ENCODE measurements at places on chromosomes 4 and X.

GRCh38 chr4:124931050-124931449, 218.5 kb upstream of the ANKRD50 start:
- no peak for DNase-seq

DNA sequence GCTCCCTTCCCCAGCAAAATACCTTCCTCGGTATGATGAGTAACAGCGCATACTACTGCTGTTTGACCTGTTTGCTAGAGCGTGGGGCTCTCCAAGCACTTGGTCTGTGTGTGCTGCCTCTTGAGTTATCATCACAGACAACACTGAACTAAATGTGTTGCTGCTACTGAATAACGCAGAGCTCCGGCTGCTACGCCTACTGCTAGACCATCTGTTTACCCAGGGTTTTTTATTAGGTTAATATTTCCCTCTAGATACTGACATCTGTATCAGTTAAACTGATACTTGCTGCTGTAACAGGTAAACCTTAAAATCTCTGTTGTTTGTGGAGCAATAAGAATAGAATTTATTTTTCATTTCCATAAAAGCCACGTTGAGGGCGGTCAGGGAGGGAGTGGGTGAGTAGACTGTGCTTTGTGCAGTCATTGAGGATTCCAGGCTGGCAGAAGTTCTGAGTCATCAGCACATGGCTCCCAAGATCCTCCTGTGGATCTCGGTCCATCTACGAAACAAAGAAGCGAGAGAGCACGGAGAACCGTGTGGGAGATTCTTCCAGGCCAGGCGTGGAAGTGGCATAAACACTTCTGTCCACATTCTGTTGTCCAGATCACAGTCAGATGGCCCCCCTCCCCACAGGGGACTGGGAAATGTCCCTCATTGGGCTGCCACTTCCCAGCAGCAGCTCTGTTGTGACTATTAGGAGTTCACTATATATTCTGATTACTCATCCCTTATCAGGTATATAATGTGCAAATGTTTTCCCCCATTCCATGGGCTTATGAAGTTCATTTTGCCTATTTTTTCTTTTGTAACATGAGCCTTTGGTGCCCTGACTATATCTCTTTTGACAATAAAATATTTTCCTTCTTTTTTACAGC, 14.1 kb downstream of the GRK4 start:
- DNase-seq, result no peak

- DNase-seq, result no peak
These were observed 46.4 kb downstream of the NR3C2 start for GRCh38 chr4:148395771-148396170.

DNA sequence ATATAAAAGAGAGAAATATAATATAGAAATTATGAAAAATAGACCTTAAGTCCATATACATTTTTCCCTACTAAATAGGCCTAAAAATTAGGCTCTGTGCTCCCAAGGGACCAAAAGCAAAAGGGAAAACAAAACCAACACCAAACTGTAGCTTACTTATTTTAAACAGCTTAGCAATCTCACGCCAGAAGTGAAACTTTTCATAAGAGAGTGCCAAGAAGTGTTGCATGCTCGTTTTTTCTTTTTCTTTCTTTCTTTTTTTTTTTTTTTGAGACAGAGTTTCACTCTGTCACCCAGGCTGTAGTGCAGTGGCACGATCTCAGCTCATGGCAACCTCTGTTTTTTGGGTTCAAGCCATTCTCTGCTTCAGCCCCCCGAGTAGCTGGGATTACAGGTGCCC, 250.4 kb downstream of the TMA16 start:
- DNase-seq, result no peak

- DNase-seq, result no peak
These were observed 596.3 kb upstream of the TENM3 start for GRCh38 chr4:181646864-181647263.

DNA sequence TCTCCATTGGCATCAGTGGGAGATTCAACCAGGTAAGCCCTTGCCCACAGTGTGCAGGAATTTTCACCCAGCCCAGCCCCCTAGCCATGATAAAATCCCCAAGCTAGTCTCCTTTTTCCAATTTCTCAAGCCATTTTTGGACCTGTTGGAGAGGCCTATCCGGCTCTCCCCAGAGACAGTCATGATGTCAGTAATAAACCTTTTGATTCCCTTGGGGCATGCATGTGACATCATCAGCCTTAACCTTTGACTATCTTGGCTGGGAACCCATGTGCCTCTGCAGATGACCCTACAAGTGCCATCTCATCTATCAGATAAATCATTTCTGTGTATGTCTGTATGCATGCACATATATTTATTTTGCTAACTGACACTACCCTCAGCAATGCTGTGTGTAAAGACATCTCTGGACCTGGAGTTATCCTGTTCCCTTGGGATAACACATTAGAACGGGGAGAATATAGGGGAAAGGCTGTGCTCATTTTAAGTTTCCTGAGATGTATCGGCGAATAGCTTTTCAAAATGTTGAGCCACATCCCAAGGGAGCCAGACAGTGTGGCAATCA, 51.0 kb downstream of the CYTL1 start:
- DNase-seq, result no peak

GRCh38 chrX:153379508-153379907, 21.6 kb downstream of the PNMA6E start:
- no peak for DNase-seq

- no peak for DNase-seq
These were observed 639.8 kb downstream of the DMD start for GRCh38 chrX:32571579-32571978.

- DNase-seq, result no peak
These were observed 41.3 kb upstream of the MTM1 start for GRCh38 chrX:150527108-150527507.

DNA sequence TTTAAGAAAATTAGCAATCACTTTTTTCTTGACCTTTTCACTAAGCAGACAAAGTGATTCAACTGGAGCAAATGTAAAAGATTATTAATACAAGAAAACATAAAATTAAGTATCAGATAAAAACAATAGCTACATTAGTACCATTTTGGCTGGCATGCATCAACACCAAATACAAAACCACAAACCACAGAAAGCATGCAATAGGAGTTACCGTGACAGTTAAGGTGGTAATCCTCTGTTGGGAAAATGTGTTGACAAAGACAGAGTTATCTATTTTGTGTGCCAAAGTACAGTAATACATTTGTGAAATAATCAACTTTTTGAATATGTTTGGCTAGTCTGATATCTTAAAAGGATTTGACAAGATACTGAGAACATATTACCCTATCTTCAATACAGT, 89.8 kb upstream of the ETNPPL start:
- no peak for DNase-seq

DNA sequence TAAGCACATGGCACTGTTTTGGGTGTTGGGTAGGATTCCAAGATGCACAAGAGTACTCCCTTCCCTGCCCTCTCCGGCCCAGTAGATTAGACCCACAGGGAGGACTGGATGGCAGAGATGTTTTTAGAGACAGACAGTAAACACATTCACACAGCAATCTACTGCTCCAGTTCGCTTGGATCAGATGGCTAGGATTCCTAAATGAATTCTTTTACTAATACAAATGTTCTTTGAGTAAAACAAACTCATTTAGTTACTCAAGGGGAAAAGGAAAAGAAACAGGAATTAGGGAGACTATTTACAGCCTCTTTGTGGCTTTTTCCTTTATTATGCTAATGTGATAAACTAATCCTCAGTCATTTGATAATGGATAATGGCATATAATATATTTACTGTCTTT, 5.9 kb downstream of the SNX25 start:
- no peak for DNase-seq

GRCh38 chr4:138889216-138889615, 126.4 kb upstream of the NOCT start:
- no peak for DNase-seq

DNA sequence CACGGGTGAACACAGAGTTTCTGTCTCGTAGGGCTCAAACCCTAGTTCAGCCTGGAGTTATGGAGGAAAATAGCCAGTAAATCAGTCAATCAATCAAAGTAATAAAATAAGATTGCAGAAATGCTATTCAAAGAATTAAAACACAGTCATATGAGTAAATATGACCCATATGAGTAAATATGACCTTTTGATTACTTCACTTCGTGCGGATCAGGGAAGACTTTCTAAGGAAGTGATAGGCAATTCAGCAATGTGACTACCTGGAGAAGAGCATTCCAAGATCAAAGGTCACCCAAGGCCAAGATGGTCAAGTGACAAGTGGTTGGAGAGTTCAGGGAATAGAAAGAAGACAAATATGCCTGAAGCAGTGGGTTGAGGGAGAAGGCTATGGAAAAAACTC, 722.6 kb downstream of the ADGRL3 start:
- DNase-seq, result no peak

- no peak for DNase-seq
These were observed 606.8 kb upstream of the ATOH1 start for GRCh38 chr4:93221771-93222170.

DNA sequence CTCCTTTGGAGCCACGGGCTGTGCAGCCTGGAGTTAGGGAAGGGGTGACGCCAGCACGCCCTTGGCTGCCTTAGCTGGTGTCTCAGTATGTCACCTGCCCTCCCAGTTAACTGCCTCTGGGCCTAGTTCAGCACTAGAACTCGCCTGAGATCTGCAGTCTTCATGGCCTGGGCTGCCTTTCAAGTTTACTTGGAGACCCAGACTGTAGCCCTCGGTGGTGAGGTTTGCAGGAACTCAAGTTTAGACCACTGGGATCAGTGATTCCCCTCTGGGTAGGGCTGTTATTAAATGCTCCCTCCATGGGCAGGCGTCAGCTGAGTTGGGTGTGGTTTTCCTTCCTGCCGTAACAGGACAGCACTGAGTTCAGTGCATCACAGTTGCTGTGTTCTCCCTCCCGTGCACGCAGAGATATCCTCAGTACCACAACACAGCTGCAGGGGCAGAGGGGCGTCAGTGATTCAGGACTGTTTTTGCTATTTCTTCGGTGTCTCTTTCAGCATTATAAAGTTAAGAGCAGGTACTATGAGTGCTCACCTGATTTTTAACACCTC, 30.5 kb downstream of the PLAC8 start:
- DNase-seq, result no peak

DNA sequence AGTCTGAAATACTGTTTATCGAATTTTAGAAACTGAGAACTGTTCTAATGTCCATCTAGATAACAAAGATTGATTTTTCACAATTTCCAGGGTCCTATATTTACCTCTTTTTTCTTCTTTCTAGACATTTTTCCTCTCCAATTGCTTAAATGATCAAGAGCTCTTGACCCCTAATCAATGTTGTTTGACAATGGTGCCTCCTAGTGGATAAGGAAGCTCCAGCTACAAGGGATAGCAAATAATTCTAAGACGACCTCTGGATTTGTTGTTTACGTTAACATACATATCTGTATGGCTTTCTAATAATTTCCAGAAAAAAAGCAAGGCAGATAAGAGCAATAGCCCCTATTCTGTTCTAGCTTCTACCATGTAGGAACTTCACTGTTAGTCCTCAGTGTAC, 35.8 kb downstream of the GPR82 start:
- no peak for DNase-seq

DNA sequence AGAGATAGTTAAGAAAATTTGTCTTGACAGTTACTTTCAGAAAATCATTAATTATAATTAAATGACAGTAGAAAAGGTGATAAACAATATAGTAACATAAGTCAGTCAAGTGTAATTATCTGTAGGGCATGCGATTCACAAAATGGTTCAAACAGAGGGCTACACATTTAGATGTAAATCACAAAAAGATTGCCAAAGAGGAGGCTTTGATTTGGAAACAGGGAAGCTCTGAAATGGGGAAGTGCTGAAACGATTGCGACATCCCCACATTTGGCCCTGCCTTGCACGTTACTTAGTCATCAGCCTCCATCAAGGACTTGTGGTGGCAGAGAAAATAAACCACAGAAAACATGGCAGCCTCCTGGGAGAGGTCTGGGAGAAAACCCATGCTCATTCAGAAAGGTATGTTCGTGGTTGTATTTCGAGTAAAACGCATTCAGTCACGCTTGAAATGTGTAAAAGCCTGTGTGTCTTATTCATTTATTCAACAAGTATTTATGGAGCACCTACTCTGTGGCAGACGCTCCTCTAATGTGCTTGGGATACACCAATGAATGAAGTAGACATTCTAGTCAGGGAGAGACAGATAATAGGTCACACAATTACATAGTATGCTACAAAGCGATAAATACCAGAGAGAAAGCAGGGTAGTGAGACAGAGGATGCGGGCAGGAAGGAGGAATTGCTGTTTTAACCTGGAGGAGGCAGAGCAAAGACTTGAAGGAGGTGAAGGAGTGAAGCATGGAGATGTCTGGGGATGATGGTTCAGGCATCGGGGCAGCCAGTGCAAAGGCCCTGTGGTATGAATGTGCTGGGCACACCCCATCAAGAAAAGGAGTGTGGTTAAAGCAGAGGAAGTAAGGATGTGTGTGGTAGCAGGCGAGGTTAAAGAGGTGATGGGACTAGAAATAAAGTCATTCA, 7.8 kb downstream of the RBM47 start:
- no peak for DNase-seq

DNA sequence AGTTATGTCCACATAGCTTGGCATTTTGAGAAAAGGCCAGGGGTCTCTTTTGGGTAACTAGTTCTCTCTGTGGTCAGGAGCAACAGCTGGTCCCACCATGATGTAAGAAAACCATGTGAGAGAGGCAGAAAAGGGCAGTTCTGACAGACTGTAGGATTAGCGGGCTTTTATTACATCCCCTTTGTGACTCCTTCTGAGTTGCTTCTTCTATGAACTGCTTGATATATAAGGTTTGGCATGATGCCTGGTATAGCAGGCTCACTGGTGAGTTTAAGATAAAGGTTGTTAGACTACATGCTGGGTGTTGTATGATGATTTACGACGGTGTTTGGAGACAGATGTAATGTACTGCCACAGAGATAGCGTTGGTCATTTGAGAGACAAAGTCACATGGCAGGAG, 2308.1 kb upstream of the AGA start:
- DNase-seq, result no peak

DNA sequence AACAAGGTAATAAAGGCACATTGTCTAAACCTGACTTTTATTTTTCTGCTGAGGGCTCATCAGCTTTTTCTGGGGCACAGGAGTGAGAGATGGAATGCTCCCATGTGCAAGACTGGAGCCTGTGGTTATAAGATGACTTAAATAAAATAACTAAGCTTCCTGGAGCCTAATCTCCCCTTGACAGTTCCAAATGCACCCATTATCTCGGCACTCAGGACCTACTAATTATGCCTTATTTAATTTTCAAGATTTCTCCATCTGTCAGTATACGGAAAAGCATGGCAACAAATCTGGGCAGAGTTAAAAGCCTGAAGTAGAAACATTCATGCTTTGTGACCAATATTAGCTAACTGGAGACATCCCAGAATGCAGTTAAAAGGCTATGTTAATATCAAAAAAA, 416.7 kb upstream of the TEX13C start:
- no peak for DNase-seq

- DNase-seq, result no peak
These were observed 143.0 kb upstream of the MAOA start for GRCh38 chrX:43513085-43513484.

DNA sequence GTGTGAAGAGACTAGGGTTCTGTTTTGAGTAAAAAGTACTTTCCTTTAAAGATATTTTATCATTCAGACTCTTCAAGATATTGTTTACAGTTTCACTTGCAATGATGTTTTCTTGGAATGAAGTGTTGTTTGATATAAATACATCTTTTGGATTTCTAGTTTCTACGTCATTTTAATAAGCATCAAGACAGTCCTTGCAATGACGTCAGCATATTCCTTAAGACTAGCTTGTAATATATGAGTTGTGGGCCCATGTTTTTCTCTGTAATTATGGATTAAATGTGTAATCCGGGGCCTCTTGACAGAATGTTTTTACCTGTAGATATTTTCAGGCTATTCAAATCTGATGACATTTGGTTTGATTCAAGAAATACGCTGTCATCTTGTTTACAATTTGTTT, 66.1 kb downstream of the RBMX2 start:
- no peak for DNase-seq

Measured in cortex of kidney (tissue), 1 donor.